ENCODE measurements at places on chromosomes 11 and 22. TPM values are rescaled to one million over a fixed set of nuclear protein-coding genes. Genes with fewer than 3 reads are reported as not detected.

The MYEOV gene
- total RNA-seq = 0.65 TPM

The IGLL1 gene
- total RNA-seq = not detected

The SEPTIN5 gene
- 5.5 TPM for total RNA-seq

The SERPIND1 gene
- not detected for total RNA-seq

The LRRC74B gene
- total RNA-seq = not detected

The RAB3IL1 gene
- total RNA-seq = 20.6 TPM

The FAM181B gene
- total RNA-seq = 0.32 TPM

The OAF gene
- total RNA-seq = 97.4 TPM

The MOGAT2 gene
- total RNA-seq = not detected

The VSIG10L2 gene
- 0.32 TPM for total RNA-seq

The TTC28 gene
- total RNA-seq = 44.7 TPM

The JHY gene
- 7.0 TPM for total RNA-seq

The CD248 gene
- 95.9 TPM for total RNA-seq

The BATF2 gene
- 6.0 TPM for total RNA-seq

The SLC37A2 gene
- total RNA-seq = 26.0 TPM

The OR52E1 gene
- total RNA-seq = not detected

The DDTL gene
- not detected for total RNA-seq

The OVCH2 gene
- total RNA-seq = 0.24 TPM

The SVIP gene
- 4.6 TPM for total RNA-seq

The C22orf31 gene
- not detected for total RNA-seq

The HNRNPUL2 gene
- 42.6 TPM for total RNA-seq

The NEFH gene
- total RNA-seq = 0.32 TPM

The SAA1 gene
- 170 TPM for total RNA-seq

The MUC5AC gene
- not detected for total RNA-seq

The MS4A15 gene
- total RNA-seq = not detected

The DERL3 gene
- total RNA-seq = 0.96 TPM

The ELFN2 gene
- 0.32 TPM for total RNA-seq

The RNF26 gene
- 11.1 TPM for total RNA-seq

The TUB gene
- total RNA-seq = 8.9 TPM

All from omental fat pad (tissue), 4 donors.